ENCODE measurements at places on chromosomes 7 and 10. TPM values are rescaled to one million over a fixed set of nuclear protein-coding genes. Genes with fewer than 3 reads are reported as not detected.

The CXCL12 gene
- 169 TPM for total RNA-seq

- H3K27ac ChIP-seq: no peak overlapping the region
- H3K27me3 ChIP-seq: no peaks in the 10 kb centered on the region
- H3K4me3 ChIP-seq: no peak overlapping the region
- no peaks in the 10 kb centered on the region for H3K36me3 ChIP-seq
- no peaks in the 10 kb centered on the region for H3K4me1 ChIP-seq
Measured at GRCh38 chr7:57201895-57202210, 69.6 kb upstream of the ZNF479 start.

- H3K27ac ChIP-seq: no peak overlapping the region
- no peaks in the 10 kb centered on the region for H3K4me1 ChIP-seq
- H3K4me3 ChIP-seq: no peak overlapping the region
- DNase-seq: no peak
- no peaks in the 10 kb centered on the region for H3K36me3 ChIP-seq
- H3K27me3 ChIP-seq: no peaks in the 10 kb centered on the region
Measured at GRCh38 chr7:11775401-11775800, 56.6 kb downstream of the THSD7A start.

- H3K27ac ChIP-seq: no peak overlapping the region
- H3K36me3 ChIP-seq: no peaks in the 10 kb centered on the region
Measured at GRCh38 chr10:62681211-62681940, 123.1 kb upstream of the ADO start.

- H3K36me3 ChIP-seq: no peaks in the 10 kb centered on the region
- no peak overlapping the region for H3K4me3 ChIP-seq
- H3K27me3 ChIP-seq: no peaks in the 10 kb centered on the region
- DNase-seq: no peak
- H3K4me1 ChIP-seq: peaks cover 43% of the 10 kb centered on the region
- H3K27ac ChIP-seq: peak overlapping the region; percentile 17
Measured at GRCh38 chr10:49001870-49002672, 62.4 kb upstream of the LRRC18 start.

DNA sequence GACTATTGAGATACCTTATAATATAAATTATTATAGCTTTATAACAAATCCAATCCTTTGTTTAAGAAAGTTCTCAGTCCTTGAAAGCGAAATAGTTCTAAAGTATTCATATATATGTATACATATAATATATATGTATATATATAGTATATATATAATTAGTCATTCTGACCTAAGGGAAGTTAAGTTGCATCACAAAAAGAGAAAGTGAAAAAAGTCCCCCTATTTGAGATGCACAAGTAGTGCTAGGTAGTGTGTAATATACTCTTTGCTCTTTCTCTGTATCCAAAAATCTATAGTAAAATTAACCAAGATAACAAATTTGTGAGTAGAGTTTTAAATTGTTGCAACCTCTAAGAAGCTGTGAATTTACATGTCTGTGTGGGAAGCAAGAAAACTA, 13.3 kb upstream of the IFIT1B start:
- H3K4me1 ChIP-seq: peaks cover 15% of the 10 kb centered on the region
- peak overlapping the region; percentile 14 for H3K27ac ChIP-seq
- no peak for DNase-seq
- H3K27me3 ChIP-seq: no peaks in the 10 kb centered on the region

DNA sequence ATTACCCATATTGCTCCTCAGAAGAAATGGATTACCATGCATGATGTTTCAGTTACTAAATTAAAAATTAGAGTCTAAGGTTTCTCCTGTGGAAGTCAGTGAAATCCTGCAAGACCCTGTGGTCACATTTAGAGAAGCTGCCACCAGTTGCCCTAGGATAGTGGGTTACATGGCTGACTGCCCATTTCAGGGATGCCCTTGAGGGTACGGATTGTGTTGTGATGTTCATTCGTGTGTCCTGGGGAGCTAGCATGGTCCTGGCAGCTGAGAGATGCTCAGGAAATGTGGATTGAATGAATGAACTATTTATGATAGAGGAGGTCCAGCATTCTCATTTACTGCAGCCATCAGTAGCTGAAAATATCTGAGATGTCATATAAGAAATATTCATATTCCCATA, 55.1 kb downstream of the TMEM178B start:
- H3K4me1 ChIP-seq: no peaks in the 10 kb centered on the region
- no peak overlapping the region for H3K27ac ChIP-seq
- DNase-seq: no peak
- no peak overlapping the region for H3K4me3 ChIP-seq
- no peaks in the 10 kb centered on the region for H3K36me3 ChIP-seq
- H3K27me3 ChIP-seq: no peaks in the 10 kb centered on the region

GRCh38 chr10:454860-455259, 234.6 kb downstream of the DIP2C start:
- H3K36me3 ChIP-seq: no peaks in the 10 kb centered on the region
- H3K27ac ChIP-seq: peak overlapping the region; percentile 66
- H3K27me3 ChIP-seq: no peaks in the 10 kb centered on the region

DNA sequence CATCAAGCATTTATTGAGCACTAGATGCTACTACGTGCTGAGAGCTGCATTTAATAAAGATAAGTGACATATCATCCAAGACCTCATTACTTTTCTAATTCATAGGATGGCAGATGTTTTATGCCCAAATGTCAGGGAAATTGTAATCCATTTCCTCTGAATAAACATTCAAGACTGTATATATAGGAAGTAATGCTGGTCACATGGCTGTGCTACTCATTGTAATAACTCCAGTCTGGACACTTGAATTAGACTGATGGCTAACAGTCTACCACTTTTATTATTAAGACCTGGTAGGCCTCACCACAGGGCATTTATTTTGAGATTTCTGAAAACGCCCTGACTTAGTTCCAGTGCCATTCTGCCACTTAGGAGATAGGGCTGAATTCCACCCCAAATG, 36.6 kb downstream of the PIK3AP1 start:
- H3K27ac ChIP-seq: no peak overlapping the region
- no peak overlapping the region for H3K4me3 ChIP-seq
- H3K36me3 ChIP-seq: no peaks in the 10 kb centered on the region
- H3K4me1 ChIP-seq: no peaks in the 10 kb centered on the region
- H3K27me3 ChIP-seq: no peaks in the 10 kb centered on the region

DNA sequence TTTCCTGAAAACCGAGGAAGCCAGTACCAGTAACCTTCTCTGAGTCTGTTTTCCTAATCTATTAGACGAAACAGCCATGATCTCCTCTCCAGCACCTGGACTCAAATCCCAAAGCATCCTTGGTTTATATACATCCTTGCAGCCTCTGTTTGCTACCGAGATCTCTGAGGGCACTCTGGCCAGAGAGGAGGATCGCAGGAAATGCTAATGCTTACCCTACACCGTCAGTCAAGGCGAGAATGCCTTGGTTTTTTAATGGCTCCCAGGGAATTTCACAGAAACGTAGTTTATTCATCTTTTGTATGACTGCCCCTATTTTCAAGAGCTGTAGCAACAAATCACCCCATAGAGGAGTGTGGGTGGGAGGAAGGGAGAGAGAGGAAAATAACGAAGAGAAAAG, 91.5 kb upstream of the CALN1 start:
- H3K4me1 ChIP-seq: no peaks in the 10 kb centered on the region
- H3K27me3 ChIP-seq: no peaks in the 10 kb centered on the region
- H3K4me3 ChIP-seq: no peak overlapping the region
- no peaks in the 10 kb centered on the region for H3K36me3 ChIP-seq
- DNase-seq: no peak
